NCI-H2227 treated with DMSO at 0.1 percent for 48 hours (cell line): ENCODE measurements at places on chromosomes 13 and 19.

DNA sequence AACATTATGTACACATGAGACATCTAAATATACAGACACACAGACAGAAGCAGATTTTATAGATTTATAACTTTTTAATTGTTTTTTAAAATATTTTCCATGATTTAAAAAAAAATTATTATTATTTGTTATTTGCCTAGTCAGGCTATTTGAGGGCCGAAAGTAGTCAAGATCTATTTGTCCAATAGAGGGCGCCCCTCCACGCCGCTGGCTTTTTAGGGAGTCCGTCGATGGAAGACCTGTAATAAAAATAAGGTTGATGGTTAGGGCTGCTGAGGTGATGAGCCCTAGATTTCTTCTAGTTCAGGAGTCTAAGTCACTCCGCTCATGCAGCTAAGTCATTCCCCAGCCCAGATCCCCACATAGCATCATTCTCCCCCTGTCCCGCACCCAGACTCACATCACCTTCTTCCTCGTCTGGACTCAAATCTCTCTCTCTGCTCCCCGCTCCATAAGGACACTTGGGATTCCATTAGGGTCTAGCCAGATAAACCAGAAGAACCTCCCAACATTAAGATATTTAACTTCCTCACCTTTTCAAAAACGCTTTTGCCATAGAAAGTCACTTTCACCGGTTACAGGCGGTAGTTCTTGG lies 33.9 kb upstream of the CEACAM21 start:
- peak; percentile 46 for DNase-seq

- no peak for DNase-seq
These were observed 198.0 kb downstream of the PCDH17 start for GRCh38 chr13:57829496-57829895.

GRCh38 chr13:30844548-30845296 lies 61.3 kb upstream of the MEDAG start:
- DNase-seq = no peak

DNA sequence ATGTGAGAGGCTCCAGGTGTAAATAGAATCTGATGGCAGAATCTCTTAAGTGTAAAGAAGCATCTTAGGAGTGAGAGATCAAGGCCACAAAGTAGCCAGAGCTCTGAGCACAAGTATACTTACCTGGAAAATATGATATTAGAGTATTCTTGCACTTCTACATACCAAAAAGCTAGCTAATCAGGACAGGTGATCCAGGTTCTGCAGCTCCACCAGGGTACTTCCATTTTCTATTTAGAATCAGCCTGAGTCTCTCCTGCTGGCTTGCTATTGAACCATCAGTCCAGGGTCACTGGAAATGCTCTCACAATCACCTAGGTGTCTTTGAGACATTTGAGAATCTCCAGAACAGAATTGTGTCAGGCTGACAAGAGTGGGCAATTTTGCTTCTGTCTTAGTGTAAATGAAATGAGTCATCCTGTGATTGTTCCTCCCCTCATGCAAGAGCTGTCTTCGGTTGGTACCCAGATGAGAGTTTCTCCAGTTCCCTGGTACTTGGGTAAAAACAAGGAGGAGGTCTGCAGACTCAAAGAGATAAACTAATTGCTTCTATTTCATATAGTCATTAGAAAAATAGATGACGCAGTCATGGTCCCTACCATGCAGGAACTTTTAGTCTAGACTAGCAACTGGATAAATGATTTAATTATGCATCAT lies 14.6 kb downstream of the ZNF254 start:
- no peak for DNase-seq

DNA sequence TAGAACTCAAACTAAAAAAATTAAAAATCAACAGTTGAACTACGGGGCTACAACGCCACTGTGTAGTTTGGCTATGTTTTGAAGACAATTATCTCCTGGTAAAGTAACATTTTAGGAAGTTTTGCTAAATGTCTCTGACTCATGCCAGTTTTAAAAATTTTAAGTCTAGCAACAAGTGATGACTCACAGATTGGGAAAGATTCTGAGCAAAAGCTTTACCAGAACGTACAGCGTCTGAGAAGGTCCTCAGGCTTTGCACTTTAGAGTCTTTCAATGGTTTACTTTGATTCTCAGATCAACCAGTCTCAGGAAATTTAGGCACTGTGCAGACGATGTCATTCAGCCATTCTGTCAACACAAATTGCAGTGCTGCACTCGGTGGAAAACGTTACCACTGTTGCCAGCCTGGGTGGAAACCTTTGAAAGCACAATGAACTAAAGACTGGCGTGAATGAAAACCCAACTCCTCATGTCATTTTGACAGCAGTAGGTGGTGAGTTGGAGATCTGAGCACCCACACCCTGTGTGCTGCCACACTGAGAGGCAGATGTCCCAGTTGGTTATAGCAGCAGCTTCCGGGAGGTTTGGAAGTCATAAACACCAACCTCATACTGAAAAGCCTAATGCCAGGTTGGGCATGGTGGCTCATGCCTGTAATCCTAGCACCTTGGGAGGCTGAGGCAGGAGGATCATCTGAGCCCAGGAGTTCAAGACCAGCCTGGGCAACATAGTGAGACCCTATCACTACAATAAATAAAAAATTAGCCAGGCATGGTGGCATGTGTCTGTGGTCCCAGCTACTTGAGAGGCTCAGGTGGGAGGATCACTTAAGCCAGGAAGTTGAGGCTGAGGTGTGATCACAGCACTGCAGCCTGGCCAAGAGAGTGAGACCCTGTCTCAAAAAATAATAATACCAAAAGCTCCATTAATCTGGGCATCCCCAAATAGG lies 6.3 kb upstream of the WTIP start:
- DNase-seq = no peak

- DNase-seq = no peak
These were observed 213.4 kb downstream of the ABCC4 start for GRCh38 chr13:95087746-95088305.

- no peak for DNase-seq
These were observed 834.9 kb downstream of the OLFM4 start for GRCh38 chr13:53863520-53863919.

- no peak for DNase-seq
These were observed 48.8 kb downstream of the IRS2 start for GRCh38 chr13:109737606-109738005.

DNA sequence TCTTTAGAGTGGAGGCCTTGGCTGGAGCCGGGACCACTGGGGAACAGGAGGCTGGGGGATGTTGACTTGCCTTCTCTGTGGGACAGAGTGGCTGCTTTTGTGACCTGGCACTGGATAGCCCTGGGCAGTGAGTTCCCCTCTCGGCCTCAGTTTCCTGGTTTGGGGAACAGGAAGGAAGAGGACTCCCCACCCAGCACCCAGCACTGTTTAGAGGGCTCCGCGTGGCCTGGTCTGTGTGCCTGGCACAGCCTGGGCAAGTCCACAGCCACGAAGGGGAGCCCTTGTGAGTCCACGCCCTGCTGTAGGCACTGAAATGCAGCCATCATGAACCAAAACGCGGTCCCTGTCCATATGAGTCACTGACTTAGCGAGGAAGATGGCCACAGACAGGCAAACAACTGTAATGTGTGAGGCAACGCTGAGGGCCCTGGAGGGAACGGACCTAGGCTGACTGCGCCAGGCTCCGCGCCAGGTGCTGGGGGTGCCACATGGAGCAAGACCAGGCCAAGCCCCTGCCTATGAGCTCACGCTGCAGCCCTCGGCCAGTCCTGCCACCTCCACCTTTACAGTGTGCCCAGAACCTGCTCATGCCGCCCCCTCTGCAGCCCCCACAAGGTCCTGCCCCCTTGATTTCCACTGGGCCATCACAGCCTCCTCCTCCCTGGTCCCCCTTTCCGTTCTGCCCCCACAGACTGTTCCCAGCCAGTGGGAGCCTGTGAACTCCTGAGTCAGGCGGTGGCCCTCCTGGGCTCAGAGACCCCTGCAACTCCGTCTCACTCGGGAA lies 35.5 kb downstream of the PAK4 start:
- DNase-seq = no peak

GRCh38 chr13:28467034-28467433 lies 27.9 kb downstream of the FLT1 start:
- DNase-seq = no peak

DNA sequence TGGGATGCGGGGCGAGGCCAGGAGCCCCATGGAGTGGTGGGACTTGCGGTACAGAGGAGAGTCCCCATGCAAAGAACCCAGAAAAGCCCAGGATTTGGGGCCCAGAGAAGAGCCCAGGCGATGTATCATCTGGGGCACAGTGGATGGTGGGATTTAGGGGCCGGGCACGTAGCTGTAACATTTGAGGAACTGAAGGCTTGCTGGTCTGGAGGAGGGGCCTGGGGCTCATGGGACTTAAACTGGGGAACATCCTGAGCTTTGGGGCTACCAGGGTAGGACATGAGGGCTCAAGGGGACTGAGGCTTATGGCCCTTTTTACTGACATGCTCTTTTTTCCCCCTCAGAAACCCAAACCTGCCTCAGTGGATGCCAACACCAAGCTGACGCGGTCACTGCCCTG lies 13.5 kb downstream of the MED25 start:
- no peak for DNase-seq

DNA sequence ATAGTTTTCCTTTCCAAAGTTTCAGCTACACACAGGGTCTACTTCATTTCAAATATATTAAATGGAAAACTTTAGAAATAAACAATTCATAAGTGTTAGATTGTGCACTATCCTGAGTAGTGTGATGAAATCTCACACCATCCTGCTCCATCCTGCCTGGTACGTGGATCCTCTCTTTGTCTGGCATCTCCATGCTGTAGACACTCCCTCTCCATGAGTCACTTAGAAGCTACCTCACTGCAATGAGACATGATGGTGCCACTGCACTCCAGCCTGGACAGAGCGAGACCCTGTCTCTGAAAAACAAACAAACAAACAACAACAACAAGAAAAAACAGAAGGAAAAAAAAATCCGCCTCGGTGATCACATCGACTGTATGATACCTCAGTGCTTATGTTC lies 191.8 kb downstream of the PCCA start:
- DNase-seq = no peak
